Ovary (tissue), 10 donors: ENCODE measurements at places on chromosomes 13 and 19. TPM values are rescaled to one million over a fixed set of nuclear protein-coding genes. Genes with fewer than 3 reads are reported as not detected.

GRCh38 chr13:25951831-25952230, 100.0 kb downstream of the SHISA2 start:
- H3K4me1 ChIP-seq, result no peaks in the 10 kb centered on the region
- H3K27me3 ChIP-seq, result no peaks in the 10 kb centered on the region
- no peak overlapping the region for H3K27ac ChIP-seq

GRCh38 chr19:39335168-39335548, 685 bp downstream of the GMFG start:
- peak overlapping the region; percentile 24 for H3K4me3 ChIP-seq
- no peaks in the 10 kb centered on the region for H3K4me1 ChIP-seq
- no peaks in the 10 kb centered on the region for H3K27me3 ChIP-seq
- DNase-seq, result no peak

- H3K4me3 ChIP-seq, result no peak overlapping the region
- H3K27me3 ChIP-seq, result no peaks in the 10 kb centered on the region
- no peaks in the 10 kb centered on the region for H3K36me3 ChIP-seq
- H3K27ac ChIP-seq, result no peak overlapping the region
- H3K4me1 ChIP-seq, result no peaks in the 10 kb centered on the region
Observed at GRCh38 chr19:3479834-3480215, 500 bp downstream of the SMIM24 start.

CFD gene
- total RNA-seq, result 61.8 TPM

XRCC1 gene
- 39.9 TPM for total RNA-seq

DNA sequence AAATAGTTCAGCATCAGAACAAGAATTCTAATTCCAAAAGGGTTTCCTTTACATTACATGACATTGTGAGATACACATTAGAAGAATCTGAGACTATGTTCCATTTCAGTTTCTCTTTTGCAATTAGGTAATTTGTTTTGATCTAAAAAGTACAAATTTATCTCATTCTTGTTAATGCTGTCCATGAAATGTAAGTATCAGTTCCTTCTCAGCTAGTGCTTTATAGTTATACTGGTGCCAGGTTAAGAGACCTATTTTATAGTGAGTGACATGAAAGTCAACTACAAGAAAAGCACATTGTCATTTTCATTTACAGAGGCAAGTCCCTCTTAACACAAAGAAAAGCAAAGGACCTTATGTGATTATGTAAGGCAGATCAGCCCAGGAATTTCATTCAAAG, 43.9 kb downstream of the RCBTB2 start:
- no peak for DNase-seq
- H3K36me3 ChIP-seq, result no peaks in the 10 kb centered on the region

BRSK1 gene
- total RNA-seq, result 3.7 TPM

CCDC106 gene
- total RNA-seq, result 10.6 TPM

- no peaks in the 10 kb centered on the region for H3K36me3 ChIP-seq
- no peak for DNase-seq
- no peaks in the 10 kb centered on the region for H3K27me3 ChIP-seq
- no peak overlapping the region for H3K4me3 ChIP-seq
- H3K27ac ChIP-seq, result no peak overlapping the region
Observed at GRCh38 chr19:17743874-17744580, 7.2 kb upstream of the FCHO1 start.

DNA sequence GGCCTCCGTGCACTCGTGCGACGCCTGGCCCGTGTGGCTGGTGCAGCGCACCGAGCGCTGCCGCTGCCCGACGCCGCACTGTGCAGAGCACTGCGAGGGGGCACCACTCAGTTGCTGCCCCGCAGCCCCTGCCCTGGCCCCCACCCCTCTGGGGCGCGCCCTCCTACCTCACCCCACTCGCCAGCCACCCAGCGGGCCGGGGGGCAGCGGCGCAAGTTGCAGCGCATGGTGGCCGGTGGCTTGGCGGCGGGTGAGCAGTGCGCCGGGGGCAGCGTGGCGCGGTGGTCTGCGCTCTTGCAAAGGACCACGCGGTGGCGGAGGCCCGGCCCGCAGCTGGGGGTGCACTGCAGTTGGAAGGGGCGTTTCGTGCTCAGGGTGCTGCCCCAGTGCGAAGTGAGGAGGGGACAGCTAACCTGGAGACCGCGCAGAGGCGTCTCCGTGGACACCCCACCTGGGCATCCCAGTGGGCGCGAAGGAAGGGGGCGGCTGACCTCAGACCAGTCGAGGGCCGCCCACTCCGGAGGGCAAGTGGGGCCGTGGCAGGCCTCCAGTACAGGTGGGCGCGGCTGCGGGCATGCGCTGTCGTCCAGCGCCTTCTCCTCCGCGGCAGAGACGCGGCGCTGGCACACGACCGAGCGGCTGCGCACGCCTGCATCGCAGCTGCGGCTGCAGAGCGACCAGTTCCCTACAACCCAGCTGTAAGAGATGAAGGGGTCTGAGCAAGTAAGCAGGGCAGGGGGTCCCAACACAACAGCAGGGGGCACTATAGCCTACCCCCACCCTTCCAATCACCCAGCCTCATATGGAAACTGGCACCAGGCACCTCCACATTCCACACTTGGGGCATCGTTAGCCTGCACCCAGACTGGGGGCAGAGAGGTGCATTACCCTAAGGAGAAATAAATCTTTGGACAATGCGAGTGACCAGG, 8.0 kb upstream of the MYO1F start:
- H3K36me3 ChIP-seq, result no peaks in the 10 kb centered on the region
- H3K4me3 ChIP-seq, result no peak overlapping the region
- no peaks in the 10 kb centered on the region for H3K27me3 ChIP-seq
- H3K4me1 ChIP-seq, result no peaks in the 10 kb centered on the region

LYL1 gene
- 3.9 TPM for total RNA-seq

GRCh38 chr13:37475966-37476365, 122.6 kb downstream of the POSTN start:
- no peak overlapping the region for H3K27ac ChIP-seq
- no peak for DNase-seq
- H3K27me3 ChIP-seq, result no peaks in the 10 kb centered on the region
- no peak overlapping the region for H3K4me3 ChIP-seq
- no peaks in the 10 kb centered on the region for H3K4me1 ChIP-seq

GRCh38 chr13:29758531-29759114, 91.8 kb downstream of the UBL3 start:
- DNase-seq, result no peak
- H3K36me3 ChIP-seq, result no peaks in the 10 kb centered on the region
- no peaks in the 10 kb centered on the region for H3K27me3 ChIP-seq

DNA sequence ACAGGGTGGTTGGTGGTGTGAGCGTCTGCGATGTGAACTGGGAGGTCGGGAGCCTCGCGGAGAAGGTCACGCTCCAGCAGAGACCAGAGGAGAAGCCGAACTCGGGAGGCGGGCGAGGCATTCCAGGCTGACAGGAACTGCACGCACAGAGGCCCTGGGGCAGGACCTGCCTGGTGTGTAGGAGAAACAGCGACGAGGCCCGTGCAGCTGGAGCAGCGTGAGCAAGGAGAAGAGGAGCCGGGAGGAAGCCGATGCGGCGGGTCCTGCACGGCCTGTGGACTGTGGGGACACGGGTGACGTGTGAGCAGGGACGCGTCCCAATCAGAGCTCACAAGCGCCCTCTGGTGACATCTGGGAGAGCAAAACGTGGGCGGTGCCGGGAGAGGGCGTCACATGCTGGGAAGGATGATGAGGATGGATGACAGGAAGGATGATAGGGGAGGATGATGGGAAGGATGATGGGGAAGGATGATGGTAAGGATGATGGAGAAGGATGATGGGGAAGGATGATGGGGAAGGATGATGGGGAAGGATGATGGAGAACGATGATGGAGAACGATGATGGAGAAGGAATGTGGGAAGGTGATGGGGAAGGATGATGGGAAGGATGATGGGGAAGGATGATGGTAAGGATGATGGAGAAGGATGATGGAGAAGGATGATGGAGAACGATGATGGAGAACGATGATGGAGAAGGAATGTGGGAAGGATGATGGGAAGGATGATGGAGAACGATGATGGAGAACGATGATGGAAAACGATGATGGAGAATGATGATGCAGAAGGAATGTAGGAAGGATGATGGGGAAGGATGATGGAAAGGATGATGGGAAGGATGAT, 16.1 kb upstream of the MADCAM1 start:
- H3K27me3 ChIP-seq, result no peaks in the 10 kb centered on the region
- H3K4me1 ChIP-seq, result no peaks in the 10 kb centered on the region
- H3K27ac ChIP-seq, result no peak overlapping the region
- DNase-seq, result no peak
- H3K36me3 ChIP-seq, result no peaks in the 10 kb centered on the region
- H3K4me3 ChIP-seq, result no peak overlapping the region

- H3K4me1 ChIP-seq, result no peaks in the 10 kb centered on the region
- H3K4me3 ChIP-seq, result no peak overlapping the region
- no peaks in the 10 kb centered on the region for H3K27me3 ChIP-seq
- no peak for DNase-seq
- no peak overlapping the region for H3K27ac ChIP-seq
Observed at GRCh38 chr13:43558939-43559338, 227.8 kb downstream of the ENOX1 start.

PCDH20 gene
- total RNA-seq, result 1.8 TPM

- H3K27me3 ChIP-seq, result no peaks in the 10 kb centered on the region
- no peak overlapping the region for H3K4me3 ChIP-seq
Observed at GRCh38 chr19:48135411-48135810, 24.8 kb upstream of the PLA2G4C start.

XAB2 gene
- 39.5 TPM for total RNA-seq

GZMM gene
- 0.76 TPM for total RNA-seq

APOC4 gene
- total RNA-seq, result not detected

GIPC3 gene
- 0.66 TPM for total RNA-seq

DNA sequence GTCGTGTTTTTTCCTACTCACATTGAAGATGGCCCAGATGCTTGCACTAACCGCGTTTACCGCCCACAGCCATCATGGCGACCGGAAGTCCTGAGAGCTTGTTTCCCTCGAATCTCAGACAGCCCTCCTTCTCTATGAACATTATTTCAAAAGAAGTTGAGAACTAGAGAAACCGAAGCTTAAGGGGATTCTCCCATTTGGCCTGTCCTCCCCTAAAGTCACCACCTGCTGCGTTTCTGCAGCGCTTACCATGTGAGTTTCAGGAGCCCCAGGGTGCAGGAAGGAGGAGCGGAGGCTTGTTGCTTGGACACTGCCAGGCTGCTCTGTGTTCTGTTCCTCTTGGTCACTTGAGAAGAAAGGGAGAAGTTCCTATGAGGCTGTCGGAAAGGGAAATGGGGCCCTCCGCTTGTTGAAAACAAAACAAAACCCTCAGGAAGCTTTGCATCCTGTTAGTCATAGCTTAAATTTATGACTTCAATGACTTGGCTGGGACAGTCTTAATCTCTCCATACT, 6.2 kb downstream of the CARD8 start:
- H3K27me3 ChIP-seq, result no peaks in the 10 kb centered on the region
- DNase-seq, result no peak
- no peak overlapping the region for H3K27ac ChIP-seq
- no peak overlapping the region for H3K4me3 ChIP-seq
- H3K4me1 ChIP-seq, result no peaks in the 10 kb centered on the region

GRCh38 chr13:30429721-30430694, 7.7 kb downstream of the UBE2L5 start:
- DNase-seq, result no peak
- no peaks in the 10 kb centered on the region for H3K4me1 ChIP-seq
- no peaks in the 10 kb centered on the region for H3K27me3 ChIP-seq
- H3K4me3 ChIP-seq, result no peak overlapping the region
- H3K36me3 ChIP-seq, result no peaks in the 10 kb centered on the region
- H3K27ac ChIP-seq, result peak overlapping the region; percentile 38

DNA sequence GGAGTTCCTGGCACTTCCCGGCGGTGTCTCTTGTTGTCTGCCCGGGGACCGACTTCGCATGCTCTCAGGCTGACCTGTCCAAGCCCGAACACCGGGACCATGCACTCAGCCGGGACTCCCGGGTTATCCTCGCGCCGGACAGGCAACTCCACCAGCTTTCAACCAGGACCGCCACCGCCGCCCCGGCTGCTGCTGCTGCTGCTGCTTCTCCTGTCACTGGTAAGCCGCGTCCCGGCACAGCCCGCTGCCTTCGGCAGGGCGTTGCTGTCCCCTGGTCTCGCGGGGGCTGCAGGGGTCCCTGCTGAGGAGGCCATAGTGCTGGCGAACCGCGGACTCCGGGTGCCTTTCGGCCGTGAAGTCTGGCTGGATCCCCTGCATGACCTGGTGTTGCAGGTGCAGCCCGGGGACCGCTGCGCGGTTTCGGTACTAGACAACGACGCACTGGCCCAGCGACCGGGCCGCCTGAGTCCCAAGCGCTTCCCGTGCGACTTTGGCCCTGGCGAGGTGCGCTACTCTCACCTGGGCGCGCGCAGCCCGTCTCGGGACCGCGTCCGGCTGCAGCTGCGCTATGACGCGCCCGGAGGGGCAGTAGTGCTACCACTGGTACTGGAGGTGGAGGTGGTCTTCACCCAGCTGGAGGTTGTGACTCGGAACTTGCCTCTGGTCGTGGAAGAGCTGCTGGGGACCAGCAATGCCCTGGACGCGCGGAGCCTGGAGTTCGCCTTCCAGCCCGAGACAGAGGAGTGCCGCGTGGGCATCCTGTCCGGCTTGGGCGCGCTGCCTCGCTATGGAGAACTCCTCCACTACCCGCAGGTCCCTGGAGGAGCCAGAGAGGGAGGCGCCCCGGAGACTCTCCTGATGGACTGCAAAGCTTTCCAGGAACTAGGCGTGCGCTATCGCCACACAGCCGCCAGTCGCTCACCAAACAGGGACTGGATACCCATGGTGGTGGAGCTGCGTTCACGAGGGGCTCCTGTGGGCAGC, 661 bp downstream of the FREM2 start:
- no peak for DNase-seq
- peak overlapping the region; percentile 41 for H3K4me3 ChIP-seq
- H3K27me3 ChIP-seq, result no peaks in the 10 kb centered on the region
- peaks cover 7% of the 10 kb centered on the region for H3K4me1 ChIP-seq
- no peak overlapping the region for H3K27ac ChIP-seq

GRCh38 chr13:39417643-39418042, 185.3 kb downstream of the LHFPL6 start:
- H3K4me1 ChIP-seq, result peaks cover 17% of the 10 kb centered on the region
- H3K27me3 ChIP-seq, result no peaks in the 10 kb centered on the region
- H3K27ac ChIP-seq, result no peak overlapping the region

DNA sequence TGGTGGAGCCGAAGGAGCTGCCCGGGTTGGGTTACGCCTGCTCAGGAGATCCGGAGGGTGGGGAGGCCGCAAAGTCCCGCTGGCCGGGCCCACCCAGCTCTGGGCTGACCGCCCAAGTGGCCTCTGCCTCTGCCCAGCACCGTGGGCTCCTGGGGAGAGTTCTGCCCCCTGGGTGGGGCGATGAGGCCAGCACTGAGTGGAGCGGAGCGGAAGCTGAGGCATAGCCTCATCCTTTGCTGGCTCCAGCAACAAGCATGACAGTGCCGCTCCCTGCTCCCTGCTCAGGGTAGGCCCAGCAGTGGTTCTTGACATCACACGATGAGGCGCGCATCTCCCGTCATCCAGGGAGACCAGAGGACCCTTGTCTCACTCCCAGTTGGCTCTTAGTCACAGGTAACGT, 22.5 kb downstream of the CCDC8 start:
- no peak for DNase-seq
- H3K4me1 ChIP-seq, result peaks cover 2% of the 10 kb centered on the region
- H3K27me3 ChIP-seq, result no peaks in the 10 kb centered on the region
- H3K4me3 ChIP-seq, result no peak overlapping the region
- H3K36me3 ChIP-seq, result no peaks in the 10 kb centered on the region

CDC34 gene
- 55.8 TPM for total RNA-seq

- H3K27me3 ChIP-seq, result no peaks in the 10 kb centered on the region
- peaks cover 5% of the 10 kb centered on the region for H3K4me1 ChIP-seq
- no peaks in the 10 kb centered on the region for H3K36me3 ChIP-seq
Observed at GRCh38 chr19:48618278-48618915, 581 bp downstream of the RPL18 start.

GRCh38 chr13:22690756-22691155, 490.0 kb upstream of the SGCG start:
- no peak for DNase-seq
- no peak overlapping the region for H3K4me3 ChIP-seq
- H3K36me3 ChIP-seq, result no peaks in the 10 kb centered on the region

- no peaks in the 10 kb centered on the region for H3K36me3 ChIP-seq
- H3K27ac ChIP-seq, result no peak overlapping the region
- no peaks in the 10 kb centered on the region for H3K27me3 ChIP-seq
Observed at GRCh38 chr13:21546372-21546771, 57.6 kb downstream of the MICU2 start.
